ENCODE measurements at places on chromosomes 16 and 17.

DNA sequence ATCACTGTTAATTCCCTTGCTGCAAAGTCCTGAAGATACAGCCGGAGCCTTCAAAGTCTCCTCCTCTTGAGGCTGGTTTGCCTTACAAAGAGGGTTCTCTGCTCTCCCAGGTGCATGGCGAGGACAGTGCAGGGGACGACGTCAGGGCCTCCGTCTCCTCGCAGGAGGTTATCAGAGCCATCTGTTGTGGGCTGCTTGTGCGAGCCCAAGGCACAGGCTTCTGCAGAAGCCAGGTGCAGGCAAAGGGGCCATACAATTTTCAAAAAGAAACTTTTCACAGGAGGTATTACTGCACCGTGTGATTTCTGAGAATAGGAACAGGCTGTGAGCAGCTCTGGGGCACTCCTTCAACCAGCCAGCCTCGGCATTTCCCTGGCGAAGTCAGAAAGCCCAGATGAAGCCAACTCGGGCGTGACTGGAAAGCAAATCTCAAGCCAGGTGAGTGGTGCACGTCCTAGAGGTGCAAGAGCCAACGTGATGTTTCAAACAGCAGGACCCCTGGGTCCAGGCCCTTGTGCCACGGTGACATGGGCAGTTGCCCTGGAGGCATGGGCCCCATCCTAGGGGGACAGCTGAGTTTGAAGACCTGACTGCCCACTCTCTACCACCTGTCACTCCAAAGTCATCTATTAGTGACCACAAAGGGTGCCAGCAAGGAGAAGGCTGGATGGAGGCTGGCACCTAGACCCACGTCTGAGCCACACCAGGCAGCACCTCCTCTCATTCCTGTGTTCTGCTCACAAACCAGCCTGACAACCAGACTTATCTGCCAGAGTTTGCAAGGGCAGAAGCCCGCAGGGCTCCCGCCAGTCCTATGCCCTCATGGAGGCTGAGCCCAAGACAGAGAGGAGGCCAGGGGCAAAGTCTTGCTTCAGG, 68.6 kb downstream of the SMPD3 start:
- DNase-seq: no peak

DNA sequence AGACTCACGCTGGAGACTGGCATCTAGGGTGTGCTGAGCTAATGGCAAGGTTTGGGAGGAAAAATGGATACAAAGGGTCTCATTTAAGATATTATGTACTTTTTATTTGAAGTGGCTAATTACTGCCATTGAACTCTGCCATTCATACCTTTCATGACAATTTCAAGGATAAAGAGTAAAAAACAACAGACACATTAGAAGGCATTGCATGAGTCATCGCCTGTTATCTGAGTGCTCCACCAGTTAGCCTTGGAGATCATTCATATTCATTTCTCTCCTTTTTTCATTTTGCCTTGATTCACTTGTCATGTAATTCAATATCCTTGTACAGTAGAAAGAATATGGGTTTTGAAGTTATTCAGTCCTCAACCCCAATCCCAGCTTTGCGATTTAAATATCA, 109.5 kb downstream of the CDH8 start:
- no peak for DNase-seq

- DNase-seq: no peak
These were observed 249.0 kb upstream of the SALL1 start for GRCh38 chr16:51399908-51400670.

- no peak for DNase-seq
These were observed 143.1 kb upstream of the KCNJ18 start for GRCh38 chr17:21549107-21549687.

DNA sequence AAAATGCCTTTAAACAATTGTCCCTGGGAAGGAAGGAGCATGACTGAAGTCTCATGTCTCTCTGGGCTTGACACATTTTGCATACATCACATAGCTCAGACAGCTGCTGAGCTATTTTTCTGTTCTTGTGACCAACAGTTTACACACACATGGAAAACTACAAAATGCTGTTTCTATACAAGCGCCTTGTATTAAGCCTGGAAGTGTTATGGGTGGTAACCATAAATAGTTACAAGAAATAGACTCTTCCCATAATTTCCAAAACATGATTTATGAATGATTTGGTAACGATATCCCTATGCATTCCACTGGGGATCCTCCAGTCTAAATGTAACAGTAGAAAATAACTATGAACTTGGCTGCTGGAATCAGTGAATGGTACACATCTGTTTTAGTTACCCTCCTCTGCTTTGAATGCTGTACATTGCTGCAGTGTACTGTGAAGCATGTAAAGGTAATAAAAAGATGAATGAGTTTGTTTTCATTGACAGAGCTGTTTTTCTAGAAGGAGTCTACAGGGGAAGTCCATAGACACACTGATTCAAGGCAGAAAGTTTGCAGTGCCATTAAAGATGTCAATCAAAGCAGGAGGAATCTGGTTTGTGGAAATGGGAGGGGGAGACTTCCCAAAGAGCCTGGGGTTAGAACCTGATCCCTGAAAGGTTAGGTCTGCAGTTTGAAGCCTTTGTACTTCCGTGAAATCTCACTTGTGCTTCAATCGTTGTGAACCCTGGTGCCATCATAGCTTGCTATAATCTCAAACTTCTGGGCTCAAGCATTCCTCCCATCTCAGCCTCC, 5.0 kb downstream of the ACSF2 start:
- DNase-seq: no peak

DNA sequence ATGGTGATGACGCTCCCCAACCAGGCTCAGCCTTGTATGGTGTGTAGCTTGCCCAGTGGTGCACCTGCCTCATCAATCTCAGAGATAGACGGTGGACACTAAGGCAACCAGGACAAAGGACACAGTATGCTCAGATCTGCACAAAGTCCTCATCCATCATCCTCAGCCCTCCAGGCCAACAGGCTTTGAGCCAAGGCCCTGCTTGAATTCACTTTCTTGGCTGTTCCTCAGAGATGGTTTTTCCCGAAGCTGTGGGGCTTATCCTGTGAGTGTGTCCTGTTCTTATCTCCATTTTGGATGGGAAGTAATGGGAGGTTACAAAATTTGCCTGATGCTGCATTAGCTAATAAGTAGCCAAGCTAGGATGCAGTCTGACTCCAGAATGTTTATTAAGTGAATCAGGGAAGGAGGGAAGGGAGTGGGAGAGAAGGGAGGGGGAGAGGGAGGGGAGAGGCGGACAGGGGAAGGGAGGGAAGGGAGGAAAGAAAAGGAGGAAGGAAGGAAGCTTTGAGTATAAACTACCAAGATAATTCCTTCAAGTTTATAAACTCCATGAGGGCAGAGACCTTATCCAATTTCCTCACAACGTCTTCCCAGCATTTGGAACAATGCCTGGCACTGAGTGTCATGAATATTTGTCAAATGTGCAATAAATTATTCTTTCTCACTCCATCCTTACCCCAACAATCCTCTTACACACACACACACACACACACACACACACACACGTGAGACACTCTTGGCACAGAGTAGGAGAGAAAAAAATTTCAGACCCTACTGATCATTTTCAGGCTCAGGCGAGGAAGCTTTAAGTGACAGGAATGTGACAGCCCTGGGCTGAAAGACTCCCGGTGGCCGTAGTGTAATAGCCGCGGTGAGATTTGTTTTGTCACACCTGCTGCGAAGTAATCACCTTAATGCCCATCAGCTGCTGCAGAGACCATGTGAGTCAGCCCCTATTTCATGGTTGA, 84.3 kb downstream of the BMERB1 start:
- DNase-seq: no peak

- no peak for DNase-seq
These were observed 76.1 kb upstream of the IRX3 start for GRCh38 chr16:54362591-54363206.

DNA sequence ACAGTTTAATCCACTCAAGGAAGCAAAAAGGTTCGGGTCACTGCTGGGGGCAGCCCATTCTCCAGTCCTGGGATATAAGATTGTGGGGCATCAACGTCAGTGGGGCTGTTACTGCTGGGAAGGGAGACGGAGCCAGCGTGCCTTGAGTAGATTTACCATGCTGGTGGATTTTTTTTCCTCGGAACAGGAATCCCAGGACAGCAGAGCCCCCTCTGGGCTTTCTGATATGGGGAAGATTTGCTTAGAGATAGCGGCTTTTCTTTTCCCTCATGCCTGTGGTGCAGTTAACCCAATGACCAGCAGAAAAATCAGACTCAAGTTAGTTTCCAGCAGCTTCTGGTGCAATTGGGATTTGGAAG, 35.4 kb downstream of the WSCD1 start:
- no peak for DNase-seq

DNA sequence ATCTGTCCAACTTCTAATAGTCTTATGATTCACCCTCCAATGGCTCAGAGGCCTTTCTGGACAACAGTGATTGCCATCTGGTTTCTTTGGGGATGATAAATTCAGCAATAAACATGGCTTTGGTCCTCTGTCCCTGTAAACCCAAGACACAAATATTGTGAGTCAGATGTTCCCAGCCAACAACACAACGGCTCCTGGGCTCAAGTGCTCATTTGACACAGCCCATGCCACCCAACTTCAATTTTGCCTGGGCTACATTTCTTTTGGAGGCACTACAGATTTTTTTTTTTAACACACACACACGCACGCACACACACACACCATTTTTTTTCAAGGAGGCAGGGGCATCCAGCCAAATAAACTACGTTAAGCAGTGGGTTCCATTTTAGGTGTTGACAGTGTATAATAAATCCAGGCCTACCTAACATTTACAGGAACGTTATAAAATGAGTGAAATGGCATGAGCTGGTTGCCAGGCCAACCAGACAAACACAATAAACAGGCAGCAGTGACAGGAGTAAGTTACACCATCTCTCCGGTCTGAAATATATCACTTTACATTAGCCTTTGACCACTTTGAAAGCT, 939.9 kb upstream of the SOX9 start:
- DNase-seq: no peak

DNA sequence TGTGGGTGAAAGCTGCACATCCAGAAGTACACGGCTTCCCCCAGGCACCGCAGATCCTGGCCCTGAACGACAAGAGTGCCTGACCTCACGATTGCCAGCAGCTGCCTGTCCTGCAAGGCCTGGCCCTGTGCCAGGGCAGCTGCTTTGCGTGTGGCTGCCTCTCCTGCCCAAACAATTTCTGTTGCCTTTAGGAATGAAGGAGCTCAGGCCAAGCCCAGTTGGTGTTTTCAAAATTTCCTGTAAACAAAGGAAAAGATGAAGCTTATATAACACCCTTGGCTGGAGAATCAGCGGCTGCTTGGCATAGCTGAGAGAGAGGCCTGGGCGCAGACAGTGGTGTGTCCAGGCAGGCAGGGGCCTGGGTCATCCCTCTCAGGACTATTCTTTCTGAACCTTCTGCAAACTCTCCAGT, 11.7 kb upstream of the SLC47A2 start:
- no peak for DNase-seq

- DNase-seq: no peak
These were observed at the start of gene CNTNAP1 for GRCh38 chr17:42681976-42682721. Gene CNTNAP1, plus strand, starts transcription at chr17:42682531. Its CDS starts 299 bp downstream, at chr17:42682830.

DNA sequence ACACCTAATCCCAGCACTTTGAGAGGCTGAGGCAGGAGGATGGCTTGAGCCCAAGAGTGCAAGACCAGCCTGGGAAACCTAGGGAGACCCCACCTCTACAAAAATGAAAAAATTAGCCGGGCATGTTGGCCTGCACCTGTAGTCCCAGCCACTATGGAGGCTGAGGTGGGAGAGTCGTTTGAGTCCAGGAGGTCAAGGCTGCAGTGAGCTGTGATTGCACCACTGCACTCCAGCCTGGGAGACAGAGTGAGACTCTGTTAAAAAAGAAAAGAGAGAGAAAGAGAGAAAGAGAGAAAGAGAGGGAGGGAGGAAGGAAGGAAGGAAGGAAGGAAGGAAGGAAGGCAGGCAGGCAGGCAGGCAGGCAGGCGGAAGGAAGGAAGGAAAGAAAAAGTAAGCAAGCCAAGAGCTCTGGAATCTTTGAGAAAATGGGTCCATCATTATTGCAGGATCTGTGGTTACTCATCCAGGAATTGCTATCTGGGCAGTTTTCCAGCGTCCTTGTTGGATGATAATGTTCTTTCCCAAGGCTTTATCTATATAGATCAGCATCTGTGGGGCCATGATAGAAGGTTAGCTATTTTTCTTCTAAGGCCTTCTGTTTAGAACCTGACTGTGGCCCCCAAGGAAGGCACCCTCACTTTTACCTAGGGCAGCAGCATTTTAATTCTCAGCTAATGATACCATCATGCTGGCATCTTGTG, 533.2 kb upstream of the CDH5 start:
- DNase-seq: no peak

Data from iPS DF 19.7 (cell line).